ENCODE measurements at places on chromosomes 2 and 18.

DNA sequence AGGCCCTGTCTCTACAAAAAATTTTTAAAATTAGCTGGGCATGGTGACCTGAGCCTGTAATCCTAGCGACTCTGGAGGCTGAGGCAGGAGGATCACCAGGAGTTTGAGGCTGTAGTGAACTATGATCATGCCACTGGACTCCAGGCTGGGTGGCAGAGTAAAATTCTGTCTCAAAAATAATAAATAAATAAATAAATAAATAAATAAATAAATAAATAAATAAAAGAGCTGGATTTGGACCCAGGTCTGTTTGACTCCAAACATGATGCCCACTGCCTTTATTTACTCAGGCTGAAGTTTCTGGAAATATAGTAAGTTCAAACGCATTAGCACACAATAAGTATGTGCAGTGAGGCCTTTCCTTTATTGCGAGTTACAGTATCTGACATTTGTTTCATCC lies 75.0 kb downstream of the THNSL2 start:
- no peak for DNase-seq

- no peak for DNase-seq
Measured at GRCh38 chr2:209471037-209471436, 47.2 kb downstream of the MAP2 start.

DNA sequence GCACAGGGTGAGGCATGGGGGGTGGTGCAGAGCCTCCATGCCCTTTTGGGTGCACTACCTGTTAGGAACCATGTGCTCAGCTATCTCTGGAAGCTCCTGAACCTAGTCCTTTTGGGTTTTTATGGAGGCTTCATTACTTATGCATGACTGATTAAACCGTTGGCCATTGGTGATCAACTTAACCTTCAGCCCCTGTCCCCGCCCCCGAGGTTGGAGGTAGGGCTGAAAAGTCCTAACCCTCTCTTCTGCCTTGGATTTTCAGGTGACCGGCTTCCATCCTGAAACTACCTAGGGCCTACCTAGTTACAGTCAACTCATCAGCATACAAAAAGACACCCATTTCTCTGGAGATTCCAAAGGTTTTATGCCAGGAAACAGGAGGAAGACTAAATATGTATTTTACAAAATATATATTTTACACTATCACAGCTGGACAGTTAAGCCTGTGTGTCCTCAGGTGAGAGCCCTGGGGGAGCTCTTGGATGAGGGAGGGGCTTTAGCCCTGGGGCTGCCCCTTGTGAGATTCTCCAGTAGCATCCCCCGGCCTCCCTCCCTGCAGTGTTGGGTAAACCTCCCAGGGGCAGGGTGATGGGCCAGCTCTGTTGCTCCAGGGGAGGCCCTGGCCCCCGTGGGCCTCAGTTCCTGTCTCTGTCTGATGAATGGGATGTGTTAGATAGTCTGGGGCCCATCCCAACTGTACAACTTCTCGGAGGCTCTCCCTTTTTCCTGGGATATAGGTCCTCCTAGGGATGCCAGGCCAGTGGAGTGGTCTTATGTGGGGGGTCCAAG lies 24.1 kb downstream of the GLI2 start:
- peak; percentile 53 for DNase-seq

DNA sequence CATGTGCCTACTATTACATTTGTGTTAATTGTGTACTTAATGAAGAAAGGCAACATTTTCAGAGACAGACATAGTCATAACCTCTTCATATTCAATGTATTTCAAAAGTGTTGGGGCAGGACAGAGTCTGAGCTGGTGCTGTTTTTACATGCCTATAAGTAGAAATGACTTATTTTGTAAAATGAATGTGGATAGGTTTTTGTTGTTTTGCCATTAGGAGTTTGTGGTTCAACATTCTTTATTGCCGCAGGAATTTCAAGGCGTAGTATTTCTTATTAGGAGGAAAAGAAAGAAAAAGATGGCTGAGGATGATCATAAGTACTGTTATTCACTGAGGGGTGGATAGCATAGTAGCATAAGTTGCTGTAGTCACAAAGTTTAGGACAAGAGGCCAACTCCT lies 21.2 kb upstream of the ASXL3 start:
- DNase-seq: no peak

DNA sequence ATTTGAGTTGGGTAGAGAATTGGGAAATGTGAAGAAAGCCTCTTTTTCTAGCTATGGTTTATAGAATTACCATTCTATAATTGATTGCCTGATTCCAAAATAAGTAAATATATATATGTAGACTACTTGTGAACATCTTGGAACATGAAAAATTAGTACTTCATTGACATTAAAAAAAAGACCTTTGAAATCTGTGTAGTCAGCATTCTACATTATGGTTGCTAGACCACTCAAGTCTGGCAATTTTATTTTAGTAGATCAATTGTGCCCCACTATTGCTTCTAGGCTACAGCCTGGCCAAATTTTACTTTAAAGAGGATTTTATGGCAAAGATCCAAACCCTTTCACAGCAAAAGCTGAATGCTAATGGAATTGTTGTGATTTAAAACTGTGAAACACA lies 279.8 kb downstream of the IKZF2 start:
- no peak for DNase-seq

DNA sequence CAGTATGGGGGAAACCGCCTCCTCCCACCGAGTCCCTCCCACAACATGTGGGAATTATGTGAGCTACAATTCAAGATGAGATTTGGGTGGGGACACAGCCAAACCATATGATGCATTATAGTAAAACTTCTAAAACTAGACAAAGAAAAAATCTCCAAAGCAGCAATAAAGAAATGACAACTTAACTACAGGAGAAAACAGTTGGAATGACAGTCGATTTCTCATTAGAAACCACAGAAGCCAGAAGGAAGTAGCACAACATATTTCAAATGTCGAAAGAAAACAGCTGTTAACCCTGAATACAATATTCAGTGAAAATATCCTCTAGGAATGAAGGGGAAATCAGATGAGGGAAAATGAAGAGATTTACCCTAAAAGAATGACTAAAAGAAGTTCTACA lies 53.5 kb upstream of the TCF4 start:
- DNase-seq: no peak

- DNase-seq: no peak
Measured at GRCh38 chr2:144935736-144936135, 415.8 kb upstream of the ZEB2 start.

DNA sequence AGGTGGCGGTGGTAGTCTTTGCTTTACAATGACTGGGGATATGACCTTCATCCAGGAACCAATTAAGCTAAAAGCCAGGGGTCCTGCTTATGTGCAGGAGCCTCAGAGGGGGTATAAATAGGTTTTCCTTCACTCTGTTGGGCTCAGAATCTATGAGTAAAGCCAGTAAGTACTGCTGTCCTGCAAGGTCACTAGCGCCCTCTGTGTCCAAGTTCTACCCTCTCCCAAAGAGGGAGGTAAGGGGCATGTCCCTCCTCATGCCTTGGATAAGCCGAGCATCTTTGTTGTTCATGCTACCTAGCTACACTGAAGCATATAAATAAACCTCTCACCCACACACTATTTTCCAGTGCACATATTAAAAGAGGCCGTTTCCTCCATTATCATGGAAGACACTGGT lies 79.4 kb downstream of the SPRED2 start:
- no peak for DNase-seq

- DNase-seq: no peak
Measured at GRCh38 chr2:10378189-10378588, 69.9 kb downstream of the ODC1 start.

DNA sequence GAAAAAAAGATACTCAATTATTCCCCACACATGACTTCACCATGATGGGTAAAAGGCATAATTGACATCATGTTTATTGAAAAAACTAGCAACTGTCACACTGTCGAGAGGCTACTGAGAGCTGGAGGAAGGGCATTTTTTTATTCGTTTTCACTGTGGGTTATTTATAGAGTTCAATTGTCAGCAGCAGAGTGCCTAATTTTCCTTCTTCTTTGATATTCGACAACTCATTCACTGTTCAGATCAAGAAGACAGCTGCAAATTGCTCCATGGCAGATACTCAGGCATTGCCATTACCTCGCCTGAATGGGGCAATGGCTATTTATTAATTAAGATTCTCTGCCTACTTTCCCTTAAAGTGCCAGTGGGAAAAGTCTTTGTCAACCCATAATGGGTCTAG lies 197.5 kb upstream of the NRP2 start:
- DNase-seq: no peak

- no peak for DNase-seq
Measured at GRCh38 chr18:57784034-57784800, 18.9 kb downstream of the ATP8B1 start.

DNA sequence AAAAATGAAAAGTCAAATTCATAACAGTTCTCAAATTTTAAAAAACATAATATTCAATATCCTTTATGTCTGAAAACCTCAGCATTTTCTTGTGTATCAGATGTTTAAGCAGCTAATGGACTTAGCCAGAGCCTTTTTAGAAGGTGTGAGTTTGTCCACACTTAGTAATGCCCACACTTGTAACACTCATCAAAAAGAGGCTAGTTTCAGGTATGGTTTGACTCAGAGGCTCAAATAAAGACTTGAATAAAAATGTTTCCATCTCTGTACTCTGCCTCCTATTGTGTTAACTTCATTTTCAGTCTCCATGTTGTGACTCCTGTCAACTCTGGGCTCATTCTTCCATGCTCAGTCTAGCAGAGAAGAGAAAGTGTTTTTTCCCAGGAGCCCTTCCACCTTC lies 311.6 kb downstream of the IRS1 start:
- DNase-seq: no peak

- no peak for DNase-seq
Measured at GRCh38 chr2:222892321-222892720, 31.5 kb downstream of the ACSL3 start.

DNA sequence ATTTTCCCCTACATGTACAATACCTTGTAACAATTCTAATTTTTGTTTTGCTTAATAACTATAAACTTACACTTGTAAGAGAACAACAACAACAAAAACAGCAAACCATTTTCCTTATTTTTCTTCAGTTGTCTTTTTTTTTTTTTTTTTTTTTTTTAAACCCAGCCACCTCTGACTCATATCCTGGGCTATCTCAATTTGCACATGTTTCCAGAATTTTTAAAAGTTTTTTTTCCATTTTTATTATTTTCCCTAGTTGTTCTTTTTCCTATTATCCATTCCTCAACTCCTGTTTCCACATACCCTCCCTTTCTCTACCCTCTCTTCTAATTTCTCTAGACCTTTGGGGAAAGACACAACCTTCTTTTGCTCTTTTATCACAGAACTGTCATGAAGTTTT lies 112.5 kb downstream of the EFEMP1 start:
- DNase-seq: no peak

GRCh38 chr2:47819834-47820233 lies 36.9 kb downstream of the MSH6 start:
- no peak for DNase-seq

DNA sequence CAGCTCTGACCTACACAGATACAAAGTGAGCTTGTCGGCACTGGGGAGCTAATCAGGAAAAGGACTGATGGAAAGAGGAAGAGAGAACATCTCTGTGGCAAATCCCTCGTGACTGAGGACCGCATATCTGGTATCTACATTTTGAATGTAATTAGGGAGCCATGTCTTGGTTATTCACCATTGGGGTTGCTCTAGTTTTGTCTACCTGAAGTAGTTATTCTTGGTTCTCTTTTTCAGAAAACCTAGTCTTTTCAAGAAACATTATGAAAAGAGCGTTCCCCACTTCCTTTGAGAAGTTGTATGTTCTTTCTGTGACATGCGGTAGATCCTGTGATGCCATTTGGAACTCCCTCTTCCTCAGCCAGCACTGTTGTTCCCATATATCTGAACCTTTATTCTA lies 104.4 kb downstream of the DOCK10 start:
- no peak for DNase-seq

- DNase-seq: no peak
Measured at GRCh38 chr18:3360211-3360610, 89.8 kb upstream of the TGIF1 start.

- no peak for DNase-seq
Measured at GRCh38 chr2:48274040-48274439, 255.9 kb upstream of the STON1 start.

- DNase-seq: no peak
Measured at GRCh38 chr18:8463791-8464190, 145.4 kb upstream of the RAB12 start.

DNA sequence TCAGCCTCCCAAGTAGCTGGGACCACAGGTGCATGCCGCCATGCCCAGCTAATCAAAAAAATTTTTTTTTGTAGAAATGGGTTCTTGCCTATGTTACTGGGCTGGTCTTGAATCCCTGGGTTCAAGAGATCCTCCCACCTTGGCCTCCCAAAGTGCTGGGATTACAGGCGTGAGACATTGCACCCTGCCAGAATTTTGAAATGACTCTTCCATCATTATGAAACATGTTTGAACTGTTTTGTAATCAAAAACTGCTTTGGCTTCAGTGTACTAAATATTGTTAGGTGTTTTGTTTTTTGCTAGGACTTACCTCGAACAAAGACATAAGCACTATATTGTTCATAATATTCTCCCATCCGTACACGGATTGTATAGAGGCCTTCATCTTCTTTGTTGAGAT lies 55.8 kb downstream of the MYOM1 start:
- DNase-seq: no peak

GRCh38 chr2:60047944-60048525 lies 505.4 kb downstream of the BCL11A start:
- no peak for DNase-seq

DNA sequence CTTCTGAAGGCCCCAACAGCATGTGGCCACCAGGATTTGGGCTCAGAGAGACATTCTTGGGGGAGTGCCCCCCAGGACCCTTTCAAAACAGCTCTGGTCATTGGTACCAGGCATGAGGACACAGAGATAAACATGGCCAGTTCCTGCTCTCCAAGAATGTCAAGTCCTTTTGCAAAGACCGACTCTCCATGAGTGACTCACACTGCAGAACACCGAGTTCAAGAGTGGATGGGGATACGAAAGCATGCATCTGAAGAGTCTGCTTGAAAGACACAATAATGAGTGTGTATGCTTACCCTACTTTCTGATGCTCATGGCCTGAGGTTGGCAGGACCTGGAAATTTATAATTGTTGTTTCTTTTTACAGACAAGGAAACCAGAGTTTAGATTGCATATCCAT lies 450.6 kb downstream of the TSN start:
- DNase-seq: no peak

- DNase-seq: no peak
Measured at GRCh38 chr18:62577765-62578164, 54.9 kb downstream of the ZCCHC2 start.

DNA sequence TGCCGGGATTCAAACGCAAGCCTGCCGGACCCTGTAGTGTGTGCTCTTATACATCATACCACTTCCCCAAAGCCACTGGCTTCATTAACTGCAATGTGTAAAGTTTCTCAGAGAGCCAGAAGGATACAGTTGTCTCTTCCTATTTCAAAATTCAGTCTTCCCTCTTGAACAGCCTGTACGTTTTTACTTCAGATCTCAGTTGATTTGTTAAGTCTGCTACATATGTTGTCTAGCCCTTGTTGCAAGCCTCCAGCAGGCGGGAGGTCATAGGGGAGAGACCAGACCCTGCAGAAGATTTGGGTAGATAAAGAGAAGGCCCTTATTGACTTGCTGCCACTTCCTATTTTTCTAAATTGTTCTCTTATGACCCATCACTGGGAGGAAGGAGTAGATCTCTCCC lies 56.2 kb downstream of the ARHGEF33 start:
- DNase-seq: no peak

GRCh38 chr2:3131636-3132326 lies 245.8 kb downstream of the EIPR1 start:
- peak; percentile 49 for DNase-seq
